Activated T-cell treated with anti-CD3 and anti-CD28 coated beads, Interleukin-2, amount 50 U/mL, for 4 hours (primary cell): ENCODE measurements at places on chromosomes 2 and 18. TPM values are rescaled to one million over a fixed set of nuclear protein-coding genes. Genes with fewer than 3 reads are reported as not detected.

Gene CXCR2
- total RNA-seq = not detected

Gene NFU1
- 23.8 TPM for total RNA-seq

GRCh38 chr2:193806088-193806774 is 1611.5 kb upstream of the TMEFF2 start:
- DNase-seq = no peak

GRCh38 chr18:13548966-13549879 is 177.1 kb downstream of the FAM210A start:
- DNase-seq = no peak

- DNase-seq = no peak
Measured at GRCh38 chr2:65153515-65153914, 23.6 kb upstream of the RAB1A start.
